Suprapubic skin (tissue), 4 donors: ENCODE measurements at places on chromosomes 6 and 20.

DNA sequence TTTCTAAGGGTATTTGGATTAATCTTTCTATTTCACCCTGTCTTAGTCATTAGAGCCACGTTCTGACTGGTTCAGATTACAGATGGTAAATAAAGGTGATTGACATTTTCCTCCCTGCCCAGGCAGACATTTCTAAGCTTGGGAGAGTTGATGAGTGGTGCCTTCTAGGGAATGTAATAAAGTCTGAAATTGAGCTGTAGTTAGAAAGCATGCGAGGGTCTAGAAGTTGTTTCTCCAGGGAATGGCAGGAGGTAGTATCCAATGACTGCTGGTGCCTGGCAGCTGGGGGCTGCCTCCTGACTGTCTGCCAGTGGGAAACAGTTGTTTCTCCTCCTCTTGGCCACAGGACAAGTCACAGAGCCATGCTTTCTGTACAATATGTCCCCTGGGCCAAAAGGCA lies 14.6 kb downstream of the EDN3 start:
- no peak for DNase-seq

DNA sequence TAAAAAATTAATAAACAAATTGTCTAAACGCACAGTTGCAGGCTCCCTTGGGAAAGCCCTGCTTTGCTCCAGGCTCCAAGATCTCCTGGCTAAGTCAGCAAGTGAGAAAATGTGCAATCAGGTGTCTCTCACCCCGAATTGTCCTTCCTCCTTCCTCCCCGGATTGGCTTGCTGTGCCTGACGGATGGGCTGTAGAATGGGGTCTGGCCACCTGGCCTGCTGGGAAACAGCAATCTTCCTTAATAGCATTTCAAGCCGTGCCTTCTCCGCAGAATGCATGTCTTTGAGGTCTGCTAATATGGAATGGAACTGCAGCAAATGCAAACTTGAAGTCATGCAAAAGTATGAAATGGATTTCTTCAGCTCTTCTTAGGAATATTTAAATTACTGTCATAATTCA lies 43.7 kb upstream of the CDKAL1 start:
- no peak for DNase-seq

DNA sequence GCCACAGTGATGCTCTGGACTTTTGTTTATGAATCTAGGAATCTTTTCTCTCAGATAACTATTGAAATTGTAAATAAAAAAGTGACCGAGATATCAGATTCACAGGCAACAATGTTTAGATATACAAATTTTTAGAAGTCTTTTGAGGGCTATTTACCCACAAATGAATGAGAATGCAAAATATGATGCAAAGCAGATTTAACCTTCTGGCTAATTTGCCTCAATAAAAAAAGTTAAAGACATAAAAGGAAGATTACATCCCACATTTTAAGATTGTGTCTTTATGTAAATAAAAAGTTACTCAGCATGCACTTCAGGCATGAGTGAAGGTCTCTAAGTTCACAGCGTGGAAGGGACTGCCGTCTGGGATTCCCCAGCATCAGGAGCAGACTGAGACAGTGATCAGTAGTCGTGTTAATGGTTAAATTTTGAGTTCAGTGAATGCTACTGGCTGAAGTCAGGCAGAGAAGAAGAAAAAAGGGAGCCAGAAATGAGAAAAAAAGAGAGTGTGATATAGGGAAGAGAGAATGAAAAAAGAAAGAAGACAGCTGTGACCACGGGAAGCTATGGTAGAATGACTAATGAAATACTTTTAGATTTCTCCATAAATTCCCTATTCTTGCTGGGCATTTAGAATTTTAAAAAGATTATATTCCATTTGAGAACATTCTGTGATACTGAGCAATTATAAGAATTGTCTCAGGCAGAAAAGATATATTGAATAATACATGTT lies 93.6 kb downstream of the MYB start:
- DNase-seq = no peak

- peak; percentile 86 for DNase-seq
These were observed at the start of gene FAM184A for GRCh38 chr6:119078376-119079282. Gene FAM184A (minus strand): TSS chr6:119078664. CDS start chr6:119078299, 365 bp downstream.

GRCh38 chr20:58965270-58966064 lies 15.6 kb upstream of the NELFCD start:
- DNase-seq = no peak

- no peak for DNase-seq
These were observed 363.2 kb upstream of the FLRT3 start for GRCh38 chr20:14700639-14700960.

GRCh38 chr20:1863296-1863695 lies 31.9 kb upstream of the SIRPA start:
- DNase-seq = no peak

GRCh38 chr6:150925976-150926375 lies 60.5 kb downstream of the MTHFD1L start:
- no peak for DNase-seq

- DNase-seq = no peak
These were observed 22.6 kb upstream of the CCR6 start for GRCh38 chr6:167100241-167100674.

DNA sequence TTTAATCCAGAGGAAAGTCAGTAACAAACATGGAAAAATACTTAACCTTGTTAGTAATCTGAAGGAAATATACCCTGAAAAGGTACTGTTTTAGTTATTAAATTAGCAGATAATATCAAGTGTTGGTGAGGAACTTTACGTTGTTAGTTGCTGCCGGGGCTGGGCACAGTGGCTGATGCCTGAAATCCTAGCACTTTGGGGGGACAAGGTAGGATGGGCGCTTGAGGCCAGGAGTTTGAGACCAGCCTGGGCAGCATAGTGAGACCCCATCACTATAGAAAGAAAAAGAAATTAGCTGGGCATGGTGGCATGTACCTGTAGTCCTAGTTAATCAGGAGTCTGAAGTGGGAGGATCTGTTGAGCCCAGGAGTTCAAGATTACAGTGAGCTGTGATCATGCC lies 72.7 kb upstream of the DYNLRB1 start:
- no peak for DNase-seq

GRCh38 chr20:17709361-17710293 lies 9.9 kb downstream of the BANF2 start:
- DNase-seq = no peak

DNA sequence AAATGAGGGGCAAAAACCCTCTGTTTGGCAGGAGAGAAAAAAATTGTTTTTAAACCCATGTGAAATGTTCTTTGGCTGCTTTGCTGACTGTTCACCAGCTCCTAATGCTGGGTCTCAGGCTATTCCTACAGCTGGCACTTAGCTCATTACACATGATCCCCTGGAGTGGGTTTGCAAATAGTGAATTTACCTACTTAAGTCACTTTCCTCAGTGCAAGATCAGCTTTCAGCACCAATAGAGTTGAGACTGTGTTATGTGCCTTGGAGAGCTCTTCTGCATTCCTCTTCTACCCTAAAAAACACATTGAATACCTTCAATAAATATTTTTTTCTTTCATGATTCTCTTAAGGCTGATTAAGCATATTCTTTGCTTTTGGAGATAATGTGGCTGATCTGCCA lies 58.4 kb upstream of the PRDM1 start:
- no peak for DNase-seq

DNA sequence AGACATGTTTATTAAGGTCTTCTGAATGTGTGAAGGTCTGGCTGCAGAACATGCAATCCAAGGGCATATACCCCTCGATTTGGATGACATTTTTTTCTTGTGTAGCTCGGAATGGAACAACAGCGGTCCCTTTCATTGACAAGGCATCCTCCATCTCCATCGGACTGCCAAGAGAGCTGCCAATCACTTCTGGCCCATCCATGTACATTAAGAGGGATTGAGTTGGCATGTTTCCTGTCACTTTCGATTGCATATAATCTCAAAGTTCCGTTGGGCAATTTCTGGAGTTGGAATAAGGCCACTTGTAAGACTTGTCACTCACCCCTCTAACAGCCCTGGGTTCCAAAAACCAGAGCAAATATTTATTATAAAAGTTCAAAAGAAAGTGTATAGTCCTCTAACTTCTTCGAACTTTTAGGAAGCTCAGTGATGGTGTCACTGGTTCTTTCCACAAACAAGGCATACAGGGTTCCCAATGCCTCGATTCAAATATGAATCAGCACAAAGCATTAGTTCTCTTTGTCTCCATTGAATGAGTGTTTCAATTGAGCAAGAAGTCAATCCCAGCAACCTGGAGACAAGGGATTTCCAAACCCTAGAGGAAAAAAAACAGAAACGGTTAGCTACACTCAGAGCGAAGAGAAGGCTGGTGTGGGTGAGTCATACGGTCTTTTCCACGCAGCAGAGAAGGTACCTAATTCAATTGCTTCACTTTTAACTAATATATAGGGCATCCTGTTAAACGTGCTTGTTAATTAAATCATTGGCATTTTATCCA lies 10.9 kb downstream of the ZNF217 start:
- DNase-seq = no peak

DNA sequence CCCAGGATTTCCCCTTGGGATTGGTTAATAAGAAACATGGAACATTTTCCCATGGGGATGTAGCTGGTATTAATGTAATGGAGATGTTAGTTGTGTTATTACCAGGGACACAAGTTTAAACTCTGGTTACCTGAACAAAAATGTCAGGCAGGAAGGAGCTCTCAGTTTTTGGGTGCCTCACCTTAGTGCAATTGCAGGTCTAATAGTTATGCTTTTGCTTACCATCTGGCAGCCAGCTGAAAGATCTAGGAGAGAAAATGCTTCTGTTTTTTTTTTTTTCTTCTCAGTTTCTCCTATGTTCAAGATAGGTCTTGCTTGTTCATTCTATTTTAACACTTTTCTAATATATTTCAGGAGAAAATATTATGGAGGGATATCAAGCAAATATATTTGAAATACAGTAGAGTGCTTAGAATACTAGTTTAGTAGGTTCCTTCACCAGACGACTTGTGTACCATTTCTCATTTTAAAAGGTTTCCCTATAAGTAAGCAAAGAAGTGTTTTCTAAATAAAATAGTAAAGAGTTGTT lies 4.2 kb upstream of the UBE2J1 start:
- DNase-seq = no peak

DNA sequence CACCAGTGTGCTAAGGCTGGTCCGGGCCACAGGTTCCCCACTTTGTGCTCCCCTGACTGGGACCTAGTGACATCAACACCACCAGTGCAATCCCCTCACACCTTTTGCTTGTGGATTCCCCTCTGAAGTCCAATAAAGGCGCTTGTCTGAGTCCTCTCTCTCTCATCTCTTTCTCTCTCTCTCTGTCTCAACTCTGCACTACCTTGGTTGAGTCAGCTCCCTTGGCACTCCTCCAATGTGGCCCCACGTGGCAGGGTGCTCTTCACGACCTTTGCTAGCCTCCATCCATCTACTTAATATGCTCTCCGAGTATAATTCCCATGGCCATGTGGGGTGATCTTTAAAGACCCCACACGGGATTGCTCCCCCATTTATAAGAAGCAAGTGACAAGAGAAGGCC lies 385.0 kb downstream of the CD83 start:
- no peak for DNase-seq

DNA sequence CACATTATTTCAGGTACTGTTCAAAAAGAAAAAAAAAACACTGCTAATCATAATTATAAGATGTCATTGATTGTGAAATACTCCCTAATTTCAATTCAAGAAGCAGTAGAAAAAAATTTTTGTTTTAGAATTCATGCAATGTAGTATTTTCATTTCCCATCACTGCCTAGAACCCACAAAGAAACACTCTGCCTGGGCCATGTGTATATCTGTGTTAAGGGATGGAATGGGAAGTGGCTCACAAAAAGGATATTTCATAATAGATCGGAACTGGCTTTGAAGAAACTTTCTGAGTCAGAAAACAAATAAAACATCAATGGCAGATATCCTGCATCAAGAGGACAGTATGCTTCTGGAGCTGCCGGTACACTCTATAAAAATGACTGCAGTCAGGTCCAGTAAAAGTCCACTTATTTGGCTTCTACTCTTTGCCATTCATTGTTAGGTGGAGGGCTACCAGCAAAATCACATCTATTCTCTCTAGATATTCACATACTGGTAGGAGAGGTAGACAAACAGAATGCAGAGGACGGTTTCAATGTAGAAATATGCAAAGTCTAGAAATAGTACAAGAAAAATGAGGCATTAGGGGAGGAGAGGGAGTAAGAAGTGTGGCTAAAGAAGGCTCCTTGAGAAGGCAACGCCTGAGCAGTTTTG lies 135.0 kb upstream of the TNFAIP3 start:
- DNase-seq = no peak

DNA sequence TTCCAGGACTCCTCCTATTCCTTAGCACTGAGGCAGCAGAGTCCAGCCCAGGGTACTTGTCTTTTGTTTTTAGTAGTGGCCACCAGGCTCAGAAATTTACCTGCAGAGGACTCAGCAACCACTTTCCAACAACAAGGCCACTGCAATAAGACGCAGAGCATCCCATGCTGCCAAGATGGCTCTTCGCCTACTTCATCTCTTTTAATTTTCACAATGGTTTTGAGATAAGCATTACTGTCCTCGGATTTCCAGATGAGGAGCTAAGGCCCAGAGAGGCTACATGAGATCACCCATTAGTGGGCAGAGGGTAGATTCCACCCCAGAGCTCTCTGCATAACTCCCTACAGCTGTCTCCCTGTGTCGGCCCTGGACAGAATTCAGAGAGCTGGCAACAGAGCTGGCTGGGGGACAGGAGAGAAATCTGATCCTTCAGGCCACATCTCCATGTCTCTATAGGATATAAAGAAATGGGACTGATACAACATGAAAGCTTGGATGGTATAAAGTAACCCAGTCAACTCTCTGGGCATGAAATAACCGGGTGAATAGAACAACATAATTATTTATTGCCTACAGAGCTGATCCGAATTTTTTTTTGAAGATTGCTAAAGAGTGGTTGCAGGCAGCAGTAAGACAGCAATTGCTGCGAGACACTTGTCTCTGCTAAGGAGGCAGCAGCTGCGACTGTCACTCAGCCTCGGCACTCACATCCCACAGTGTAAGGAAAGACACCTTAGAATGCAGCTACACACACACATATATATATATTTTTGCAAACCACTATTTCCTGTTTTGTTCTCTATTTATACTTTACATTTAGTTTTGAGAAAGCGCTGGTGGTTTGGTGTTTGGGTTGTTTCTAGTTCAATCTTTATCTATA lies 37.2 kb downstream of the SCML4 start:
- DNase-seq = no peak

GRCh38 chr6:170047823-170048222 lies 243.1 kb downstream of the DLL1 start:
- DNase-seq = peak; percentile 61

DNA sequence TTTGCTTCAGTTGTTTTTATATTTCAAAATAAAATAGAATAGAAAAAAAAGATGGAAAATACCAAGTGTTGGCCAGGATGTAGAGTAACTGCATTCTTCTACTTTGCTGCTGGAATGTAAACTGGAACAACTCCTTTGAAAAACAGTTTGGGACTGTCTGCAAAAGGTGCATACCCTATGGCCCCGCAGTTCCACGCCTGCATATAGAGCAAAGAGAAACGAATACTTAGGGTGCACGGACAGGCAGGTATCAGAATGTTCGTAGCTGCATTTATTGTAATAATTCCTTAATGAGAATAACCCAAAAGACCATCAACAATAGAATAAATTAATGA lies 603 bp upstream of the RAB23 start:
- no peak for DNase-seq

GRCh38 chr6:135465903-135466302 lies 31.6 kb downstream of the AHI1 start:
- DNase-seq = no peak
